ENCODE measurements at places on chromosomes 11 and 22.
A peak's percentile ranks its signal among the peaks of the same experiment; 100 is the strongest.

DNA sequence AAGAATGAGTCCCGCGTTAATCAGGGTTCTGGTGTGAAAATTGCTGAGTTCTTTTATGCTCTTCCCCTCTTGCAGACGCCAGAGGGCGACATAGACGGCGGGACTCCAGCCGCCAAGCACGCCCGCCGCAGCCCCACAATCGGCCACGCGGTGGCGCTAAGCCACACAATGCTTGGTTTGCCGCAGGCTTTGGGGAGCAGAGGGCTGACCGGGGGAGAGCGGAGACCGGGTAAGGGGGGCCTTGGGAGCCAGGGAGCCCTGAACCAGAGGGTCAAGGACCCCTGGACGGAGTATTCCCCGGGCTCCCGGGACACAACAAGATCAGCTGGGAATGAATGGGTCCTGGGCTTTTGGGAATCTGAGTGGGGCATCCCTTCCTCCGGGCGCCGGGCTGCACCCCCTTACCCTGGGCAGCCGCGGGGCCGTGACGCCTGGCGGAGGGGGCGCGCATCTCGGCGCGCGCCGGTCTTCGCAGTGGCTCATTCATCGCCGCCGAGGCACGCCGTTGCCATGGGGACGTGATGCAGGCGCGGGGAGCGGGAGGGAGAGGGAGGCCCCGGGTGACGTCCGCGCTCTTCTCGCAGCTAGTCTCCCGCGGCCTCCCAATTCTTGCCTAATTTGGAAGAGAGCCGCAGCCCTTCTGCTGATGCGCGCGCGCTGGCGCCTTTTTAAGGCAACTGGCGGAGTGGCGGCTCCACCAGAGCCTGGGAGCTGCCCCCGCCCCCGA is 12.2 kb upstream of the NPAS4 start:
- DNase-seq: peak; percentile 69

DNA sequence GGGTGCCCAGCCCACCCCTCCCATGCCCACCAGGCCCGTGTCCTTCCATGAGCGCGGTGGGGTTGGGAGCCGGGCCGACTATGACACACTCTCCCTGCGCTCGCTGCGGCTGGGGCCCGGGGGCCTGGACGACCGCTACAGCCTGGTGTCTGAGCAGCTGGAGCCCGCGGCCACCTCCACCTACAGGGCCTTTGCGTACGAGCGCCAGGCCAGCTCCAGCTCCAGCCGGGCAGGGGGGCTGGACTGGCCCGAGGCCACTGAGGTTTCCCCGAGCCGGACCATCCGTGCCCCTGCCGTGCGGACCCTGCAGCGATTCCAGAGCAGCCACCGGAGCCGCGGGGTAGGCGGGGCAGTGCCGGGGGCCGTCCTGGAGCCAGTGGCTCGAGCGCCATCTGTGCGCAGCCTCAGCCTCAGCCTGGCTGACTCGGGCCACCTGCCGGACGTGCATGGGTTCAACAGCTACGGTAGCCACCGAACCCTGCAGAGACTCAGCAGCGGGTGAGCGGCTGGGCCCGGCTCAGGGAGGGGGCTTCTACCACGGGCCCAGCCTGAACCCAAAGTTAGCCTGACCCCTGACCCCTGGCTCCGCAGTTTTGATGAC is 3.0 kb downstream of the PKP3 start:
- no peak for DNase-seq

- DNase-seq: no peak
Measured at GRCh38 chr11:113048820-113049768, 87.9 kb downstream of the NCAM1 start.

DNA sequence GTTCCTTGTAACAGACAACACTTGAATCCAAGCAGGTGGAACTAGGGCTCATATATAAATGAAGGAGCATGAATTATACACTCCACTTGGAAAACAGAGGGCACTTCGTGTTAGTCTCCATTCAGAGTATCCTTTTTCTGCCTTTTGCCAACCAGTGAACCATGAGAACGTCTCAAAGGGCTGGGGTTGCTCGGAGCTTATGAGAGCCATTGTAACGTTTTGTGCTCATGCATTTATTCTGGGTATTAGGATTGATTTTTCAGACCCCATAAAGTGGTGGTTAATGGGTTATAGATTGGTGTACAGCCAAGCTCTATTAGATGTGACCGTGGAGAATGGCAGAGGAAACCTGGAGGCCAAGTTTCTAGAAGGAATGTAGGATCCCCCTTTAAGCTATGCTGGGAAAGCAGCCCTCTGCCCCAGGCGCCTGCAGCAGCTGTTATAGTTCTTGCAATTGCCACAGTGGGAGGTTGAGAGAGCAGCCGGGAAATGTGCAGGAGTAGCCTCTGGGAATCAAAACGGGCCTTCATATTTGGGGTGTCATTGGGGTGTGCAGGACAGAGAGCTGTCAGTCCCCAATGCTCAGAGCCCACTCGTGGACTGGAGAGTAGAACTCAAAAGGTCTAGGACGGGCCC is 54.6 kb upstream of the ASPHD2 start:
- DNase-seq: no peak

GRCh38 chr22:37994982-37995381 is 10.6 kb upstream of the SOX10 start:
- no peak for DNase-seq

DNA sequence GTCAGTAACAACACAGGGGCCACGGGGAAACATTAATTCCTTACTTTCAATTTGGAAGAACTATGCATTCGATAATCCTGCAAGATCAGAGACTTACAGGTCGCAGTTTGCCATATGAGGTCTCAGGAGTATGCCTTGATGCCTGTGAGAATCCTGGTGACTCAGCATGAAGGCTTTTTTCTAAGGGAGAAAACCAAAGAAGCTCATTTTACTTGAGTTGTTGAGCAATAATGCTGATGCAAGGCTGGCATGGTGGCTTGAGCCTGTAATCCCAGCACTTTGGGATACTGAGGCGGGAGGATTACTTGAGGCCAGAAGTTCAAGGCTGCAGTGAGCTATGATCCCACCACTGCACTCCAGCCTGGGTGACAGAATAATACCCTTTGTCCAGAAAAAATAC is 26.6 kb downstream of the ATG16L2 start:
- DNase-seq: no peak

- no peak for DNase-seq
Measured at GRCh38 chr22:27714068-27714467, 87.5 kb downstream of the MN1 start.

GRCh38 chr22:17106785-17107546 is 14.2 kb downstream of the TMEM121B start:
- no peak for DNase-seq

DNA sequence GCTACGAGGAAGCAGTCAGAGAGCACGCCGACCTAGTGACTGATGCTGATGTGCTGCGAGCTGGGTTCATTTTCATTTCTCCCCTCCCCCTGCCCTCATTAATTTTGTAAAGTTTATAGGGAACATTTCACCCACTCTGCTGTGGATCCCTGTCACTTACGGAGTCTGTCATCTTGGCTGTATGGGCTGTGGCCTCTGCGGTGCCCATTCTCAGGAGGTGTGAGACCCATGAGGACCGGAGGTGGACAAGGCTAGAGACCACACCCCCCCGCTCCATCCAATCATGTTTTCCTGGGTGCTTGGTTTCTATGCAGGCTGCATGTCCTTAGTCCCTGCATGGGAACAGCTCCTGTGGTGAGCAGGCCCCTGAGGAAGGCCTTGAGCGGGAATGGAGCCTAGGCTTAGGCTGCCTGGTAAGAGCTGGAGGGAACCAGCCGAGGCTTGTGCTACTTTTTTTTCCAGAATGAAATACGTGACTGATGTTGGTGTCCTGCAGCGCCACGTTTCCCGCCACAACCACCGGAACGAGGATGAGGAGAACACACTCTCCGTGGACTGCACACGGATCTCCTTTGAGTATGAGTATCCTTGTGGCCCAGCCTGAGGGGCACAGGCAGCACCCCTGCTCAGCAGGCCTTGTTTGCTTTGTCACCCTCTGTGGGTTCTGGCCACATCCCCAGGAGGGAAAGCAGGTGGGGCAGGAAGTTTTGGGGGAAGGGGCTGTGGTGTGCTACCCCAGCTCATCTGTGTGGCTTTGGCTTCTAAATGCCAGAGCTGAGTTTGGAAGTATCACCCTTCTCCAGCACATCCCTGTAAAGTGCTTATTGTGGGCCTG is 19.1 kb downstream of the CLDN5 start:
- DNase-seq: no peak

GRCh38 chr11:3077189-3077836 is 20.1 kb upstream of the CARS1 start:
- DNase-seq: no peak

DNA sequence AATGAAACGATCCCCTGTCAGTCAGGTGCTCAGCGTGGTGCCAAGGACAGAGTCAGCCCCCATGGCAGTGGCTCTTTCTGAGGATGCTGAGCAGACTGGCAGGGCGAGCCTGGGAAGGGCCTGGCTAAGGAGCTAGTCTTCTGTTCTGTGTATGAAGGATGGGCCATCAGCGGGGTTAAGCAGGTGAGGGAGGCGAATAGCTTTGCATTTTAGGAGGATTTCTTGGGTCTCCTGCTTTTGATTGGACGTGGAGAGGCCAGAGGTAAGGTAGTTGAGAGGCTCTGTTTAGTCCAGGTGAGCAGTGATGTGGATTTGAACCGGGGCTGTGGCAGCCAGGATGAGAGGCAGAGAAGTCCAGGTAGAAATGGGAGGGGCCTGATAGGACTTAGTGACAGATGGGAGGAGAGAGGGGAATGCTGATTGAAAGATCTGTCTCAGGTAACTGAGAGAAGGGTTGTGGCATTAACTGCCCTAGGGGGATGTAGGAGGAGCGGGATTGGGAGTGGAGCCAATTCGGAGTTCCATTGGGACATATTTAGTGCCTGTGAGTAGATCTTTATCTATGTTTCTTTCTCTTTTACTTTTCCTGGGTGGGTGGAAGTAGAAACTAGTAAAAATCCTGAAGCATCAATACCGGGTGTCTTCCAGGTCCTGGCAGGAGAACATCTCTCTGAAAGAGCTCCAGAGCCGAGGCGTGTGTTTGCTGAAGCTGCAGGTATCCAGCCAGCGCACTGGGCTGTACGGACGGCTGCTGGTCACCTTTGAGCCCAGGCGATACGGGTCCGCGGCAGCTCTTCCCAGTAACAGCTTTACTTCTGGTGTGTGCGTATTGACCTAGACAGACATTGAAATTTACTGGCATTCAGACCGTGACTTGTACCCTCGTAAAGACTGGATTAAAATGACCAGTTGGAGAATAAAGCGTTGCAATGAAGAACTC is 2.0 kb downstream of the IGHMBP2 start:
- no peak for DNase-seq

DNA sequence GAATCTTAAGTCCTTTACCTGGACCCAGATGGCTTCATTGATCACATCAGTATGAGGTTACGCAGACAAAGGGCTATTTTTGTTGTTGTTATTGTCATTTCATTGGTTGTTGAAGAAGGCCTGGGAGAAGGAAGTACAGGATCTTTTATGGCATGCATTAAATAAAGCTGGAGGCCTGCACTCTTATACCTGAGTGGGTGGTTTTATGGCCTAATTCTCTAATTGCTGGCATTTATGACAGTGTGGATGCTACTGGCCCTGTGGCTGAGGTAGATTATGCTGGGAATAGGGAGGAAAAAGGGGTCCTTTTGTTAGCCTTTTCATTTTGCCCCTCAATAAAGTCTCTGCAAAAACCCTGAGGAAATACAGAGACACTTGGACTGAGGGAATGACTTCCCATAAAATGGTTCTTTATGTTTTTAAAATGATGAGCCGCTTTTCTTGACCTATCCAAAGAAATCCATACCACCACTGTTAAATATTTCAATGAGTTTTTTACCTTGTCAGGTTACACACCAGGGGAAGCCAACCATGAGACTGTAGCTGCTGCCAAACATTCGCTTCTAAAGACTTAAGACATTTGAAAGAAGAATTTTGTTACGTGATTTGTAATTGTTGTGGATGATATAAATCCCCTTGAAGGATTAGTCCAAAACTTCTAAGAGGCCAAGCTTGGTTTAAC is 6.8 kb downstream of the KMT2A start:
- no peak for DNase-seq

DNA sequence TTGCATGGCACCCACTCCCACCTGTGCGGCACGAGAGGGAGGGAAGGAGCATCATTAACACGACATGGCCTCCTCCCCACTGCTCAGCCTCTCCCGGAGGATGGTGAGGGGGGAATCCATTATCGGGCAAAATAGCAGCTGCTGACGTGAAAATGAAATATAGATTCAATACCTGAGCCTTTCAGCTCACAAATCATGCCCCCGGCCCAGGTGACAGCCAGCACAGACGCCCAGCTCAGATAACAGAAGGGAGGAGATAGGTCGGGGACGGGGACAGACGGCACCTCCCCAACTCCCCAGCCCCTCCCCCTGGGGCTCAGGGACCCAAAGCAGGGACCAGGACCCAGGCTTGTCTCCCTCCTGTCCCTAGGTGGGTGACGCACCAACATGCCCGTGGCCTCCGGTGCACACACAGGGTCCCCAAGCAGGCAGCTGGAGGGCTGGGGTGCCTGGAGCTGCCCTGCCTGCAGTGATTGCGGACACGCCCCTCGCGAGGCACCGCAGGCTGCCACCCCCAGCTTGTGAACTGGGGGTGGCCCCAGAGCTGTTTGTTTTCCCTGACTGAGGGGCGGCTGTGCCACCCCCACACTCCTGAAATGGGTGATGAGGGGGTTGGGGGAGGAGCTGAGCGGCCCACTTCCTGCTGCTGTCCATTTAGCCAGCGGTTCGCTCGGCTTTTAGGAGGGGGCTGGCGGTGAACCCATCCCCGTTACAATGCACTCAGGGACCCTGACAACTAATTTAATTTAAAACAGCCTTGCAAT is 31.7 kb downstream of the FLRT1 start:
- DNase-seq: no peak

- DNase-seq: no peak
Measured at GRCh38 chr11:125588505-125588904, 4.1 kb upstream of the STT3A start.

DNA sequence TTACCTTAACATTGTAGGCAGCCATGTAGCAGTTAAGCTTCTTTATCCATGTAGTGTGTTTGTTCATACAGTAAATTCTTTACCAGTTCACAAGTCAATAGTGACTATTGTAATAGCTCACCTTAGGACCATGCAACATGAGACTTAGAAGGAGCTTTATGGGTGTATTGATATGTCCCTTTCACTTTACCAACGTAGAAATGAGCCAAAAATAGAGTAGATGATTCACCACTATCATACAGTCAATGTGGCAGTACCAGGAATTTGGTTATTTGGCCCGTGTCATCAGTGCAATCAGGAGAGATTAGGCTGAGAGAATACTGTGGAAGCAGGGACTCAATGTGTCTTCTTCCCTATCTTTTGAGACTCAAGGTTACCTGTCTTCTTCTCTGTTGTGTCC is 4.7 kb downstream of the ZDHHC13 start:
- DNase-seq: no peak

Data from caudate nucleus (tissue), 63 donors.